ENCODE measurements at places on chromosomes 7 and 10. TPM values are rescaled to one million over a fixed set of nuclear protein-coding genes. Genes with fewer than 3 reads are reported as not detected.

DNA sequence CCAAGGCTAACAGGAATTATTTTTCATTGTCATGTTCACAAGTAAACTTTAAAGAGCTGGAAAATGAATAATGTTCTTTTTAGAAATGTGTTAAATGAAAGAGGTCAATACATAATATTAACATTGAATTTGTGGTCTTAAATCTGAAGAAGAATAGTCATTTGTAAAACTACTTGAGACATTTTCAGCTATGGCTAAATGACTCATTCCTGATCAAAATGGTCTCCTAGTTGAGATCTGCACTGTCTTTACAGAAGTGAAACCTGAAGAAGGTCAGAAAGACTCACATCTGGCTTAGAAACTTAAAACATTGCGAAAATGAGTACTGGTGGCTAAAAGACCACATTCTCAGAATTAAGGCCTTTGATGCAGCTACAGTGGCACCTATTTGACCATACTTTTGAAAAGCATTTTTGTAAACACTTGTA lies 5.9 kb downstream of the PIK3CG start:
- no peak for DNase-seq

CNTNAP2 gene
- total RNA-seq: 0.05 TPM

GRCh38 chr7:96287132-96287531 lies 34.8 kb downstream of the SLC25A13 start:
- no peak for DNase-seq

- DNase-seq: no peak
Measured at GRCh38 chr10:62981096-62981495, 152.0 kb upstream of the NRBF2 start.

COL17A1 gene
- not detected for total RNA-seq

NEURL1 gene
- 2.6 TPM for total RNA-seq

- no peak for DNase-seq
Measured at GRCh38 chr10:49117376-49118070, 2.2 kb upstream of the VSTM4 start.

DNA sequence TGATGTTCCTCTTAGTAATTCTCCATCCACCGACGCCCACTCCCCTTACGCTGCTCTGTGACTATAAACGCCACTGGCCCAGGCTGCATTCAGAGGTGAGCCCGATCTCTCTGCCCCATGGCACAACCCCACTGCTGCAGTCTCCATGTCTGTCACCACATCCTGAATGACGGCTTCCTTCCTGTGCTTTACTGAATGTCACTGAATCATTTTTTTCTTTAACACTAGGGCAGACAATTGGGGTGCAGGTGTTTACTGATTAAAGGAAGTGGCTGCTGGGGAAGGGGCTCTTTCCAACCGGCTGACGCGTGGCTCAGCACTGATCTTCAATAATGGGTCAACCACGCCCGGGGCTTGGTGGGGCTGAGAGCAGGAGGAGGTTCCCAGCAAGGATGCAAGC lies 208.3 kb downstream of the USP6NL start:
- DNase-seq: no peak

VAX1 gene
- total RNA-seq: not detected

- DNase-seq: no peak
Measured at GRCh38 chr7:32108651-32109050, 38.4 kb upstream of the PDE1C start.

- DNase-seq: no peak
Measured at GRCh38 chr7:18338910-18339523, 156.5 kb upstream of the HDAC9 start.

GRCh38 chr10:132785723-132786475 lies at the start of gene NKX6-2:
Gene NKX6-2 (minus strand): TSS chr10:132786147. CDS start chr10:132785948, 199 bp downstream.
- DNase-seq: no peak

FGFR2 gene
- 45.9 TPM for total RNA-seq

MICU1 gene
- total RNA-seq: 44.7 TPM

DNA sequence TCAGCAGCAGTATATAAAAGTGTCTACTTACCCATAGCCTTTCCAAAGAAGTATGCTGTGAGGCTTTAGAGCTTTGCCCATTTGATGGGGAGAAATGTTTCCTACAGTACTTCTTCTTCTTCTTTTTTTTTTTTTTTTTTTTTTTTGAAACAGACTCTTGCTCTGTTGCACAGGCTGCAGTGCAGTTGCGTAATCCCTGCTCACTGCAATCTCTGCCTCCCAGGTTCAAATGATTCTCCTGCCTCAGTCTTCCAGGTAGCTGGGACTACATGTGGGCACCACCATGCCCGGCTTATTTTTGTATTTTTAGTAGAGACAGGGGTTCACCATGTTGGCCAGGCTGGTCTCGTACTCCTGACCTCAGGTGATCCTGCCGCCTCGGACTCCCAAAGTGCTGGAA lies 101.7 kb upstream of the TMEM26 start:
- DNase-seq: no peak

GRCh38 chr7:94440451-94441039 lies 45.9 kb downstream of the COL1A2 start:
- DNase-seq: no peak

- no peak for DNase-seq
Measured at GRCh38 chr10:95253007-95253406, 37.8 kb downstream of the PDLIM1 start.

ZNF33A gene
- total RNA-seq: 13.6 TPM

- DNase-seq: no peak
Measured at GRCh38 chr7:24660546-24660945, 87.3 kb downstream of the PALS2 start.

PLXNA4 gene
- total RNA-seq: 11.2 TPM

GRCh38 chr7:100799037-100799896 lies 28.1 kb downstream of the EPHB4 start:
- peak; percentile 79 for DNase-seq

DNA sequence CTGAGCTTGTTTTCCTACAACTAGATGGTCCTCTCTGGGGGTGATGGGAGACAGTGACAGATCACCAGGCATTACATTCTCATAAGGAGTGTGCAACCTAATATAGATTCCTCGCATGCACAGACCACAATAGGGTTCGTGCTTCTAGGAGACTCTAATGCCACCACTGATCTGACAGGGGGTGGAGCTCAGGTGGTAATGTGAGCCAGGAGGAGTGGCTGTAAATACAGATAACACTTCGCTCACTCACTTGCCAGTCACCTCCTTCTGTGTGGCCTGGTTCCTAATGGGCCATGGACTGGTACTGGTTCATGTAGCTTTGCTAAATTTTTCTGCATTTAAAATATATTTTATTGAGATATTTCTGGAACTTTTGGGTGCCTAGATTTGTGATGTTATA lies 202.3 kb upstream of the ZNF32 start:
- no peak for DNase-seq

DNA sequence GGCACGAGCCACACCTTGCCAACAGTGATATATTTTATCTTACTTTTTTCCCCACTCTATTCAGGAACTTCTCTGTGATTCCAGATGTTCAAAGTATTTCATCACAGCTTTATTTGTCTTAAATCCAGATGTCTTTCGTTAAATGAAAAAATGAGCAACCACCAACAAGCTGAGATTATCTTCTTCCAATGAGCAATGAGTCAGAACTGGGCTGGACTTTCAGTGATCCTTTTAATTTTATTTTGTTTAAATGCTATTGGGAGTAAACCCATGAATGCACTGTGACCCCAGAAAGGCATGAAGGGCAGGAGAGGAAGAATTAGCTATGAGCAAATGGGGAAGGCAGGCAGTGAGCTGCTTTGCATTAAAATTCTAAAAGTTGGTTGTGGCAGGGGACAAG lies 77.6 kb upstream of the IMMP2L start:
- no peak for DNase-seq

DNA sequence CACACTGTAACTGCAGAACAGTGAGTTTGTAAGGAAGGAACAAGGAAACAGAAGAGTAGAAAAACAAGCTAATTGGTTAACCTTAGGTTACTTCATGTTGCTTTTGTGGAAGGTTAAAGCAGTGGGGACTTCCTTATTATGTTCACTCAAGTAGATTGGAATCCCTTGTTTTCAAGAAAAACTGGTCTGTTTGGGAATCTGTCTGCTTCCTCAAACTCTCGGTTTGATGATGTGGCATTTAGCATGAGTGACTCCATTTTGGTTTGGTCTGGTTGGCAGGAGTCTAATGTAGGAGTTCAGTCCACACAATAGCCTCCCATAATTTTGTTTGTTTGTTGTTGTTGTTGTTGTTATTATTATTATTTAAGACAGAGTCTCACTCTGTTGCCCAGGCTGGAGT lies 3.8 kb upstream of the TRIM56 start:
- no peak for DNase-seq

GRCh38 chr10:132266594-132267161 lies 41.1 kb downstream of the STK32C start:
- DNase-seq: no peak

- DNase-seq: no peak
Measured at GRCh38 chr7:13111230-13111629, 423.8 kb downstream of the ARL4A start.

GRCh38 chr10:80064120-80064886 lies 14.2 kb upstream of the TMEM254 start:
- DNase-seq: no peak
